ENCODE measurements at places on chromosomes 7 and 10. TPM values are rescaled to one million over a fixed set of nuclear protein-coding genes. Genes with fewer than 3 reads are reported as not detected.
A peak's percentile ranks its signal among the peaks of the same experiment; 100 is the strongest.

PDCD4 gene
- 41.9 TPM for total RNA-seq

FGFR2 gene
- total RNA-seq, result 58.4 TPM

GRCh38 chr7:4824120-4824775 lies 37.6 kb downstream of the PAPOLB start:
- no peak for DNase-seq
- no peaks in the 10 kb centered on the region for H3K36me3 ChIP-seq
- H3K4me1 ChIP-seq, result no peaks in the 10 kb centered on the region
- H3K27ac ChIP-seq, result no peak overlapping the region
- no peaks in the 10 kb centered on the region for H3K27me3 ChIP-seq

GRCh38 chr7:95687759-95688343 lies 84.5 kb upstream of the DYNC1I1 start:
- no peaks in the 10 kb centered on the region for H3K36me3 ChIP-seq
- peaks cover 28% of the 10 kb centered on the region for H3K4me1 ChIP-seq
- no peaks in the 10 kb centered on the region for H3K27me3 ChIP-seq
- peak; percentile 25 for DNase-seq
- H3K27ac ChIP-seq, result no peak overlapping the region

IFIT5 gene
- total RNA-seq, result 12.9 TPM

PFKFB3 gene
- total RNA-seq, result 39.3 TPM

GRCh38 chr10:12241810-12242529 lies 46.0 kb downstream of the CDC123 start:
- H3K27me3 ChIP-seq, result no peaks in the 10 kb centered on the region
- no peak overlapping the region for H3K4me3 ChIP-seq

ITIH5 gene
- not detected for total RNA-seq

DNA sequence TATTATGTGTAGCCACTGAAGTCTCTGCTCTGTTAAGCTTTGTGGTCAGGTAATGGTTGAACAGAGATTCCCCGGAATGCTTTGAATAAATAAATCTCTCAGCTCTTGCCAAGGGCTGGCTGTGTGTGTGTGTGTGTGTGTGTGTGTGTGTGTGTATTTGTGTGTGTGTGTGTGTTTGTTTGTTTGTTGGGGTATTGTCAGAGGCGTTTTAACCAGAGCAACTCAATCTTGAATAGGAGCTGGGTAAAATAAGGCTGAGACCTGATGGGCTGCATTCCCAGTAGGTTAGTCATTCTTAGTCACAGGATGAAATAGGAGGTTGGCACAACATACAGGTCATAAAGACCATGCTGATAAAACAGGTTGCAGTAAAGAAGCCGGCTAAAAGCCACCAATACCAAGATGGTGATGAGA lies 256.2 kb upstream of the CACNA2D1 start:
- H3K4me3 ChIP-seq, result no peak overlapping the region
- no peaks in the 10 kb centered on the region for H3K4me1 ChIP-seq

- DNase-seq, result no peak
- H3K27ac ChIP-seq, result no peak overlapping the region
- H3K27me3 ChIP-seq, result peaks cover 5% of the 10 kb centered on the region
Measured at GRCh38 chr7:114409750-114410149, 4.9 kb upstream of the FOXP2 start.
